ENCODE measurements at places on chromosomes 16 and 17. TPM values are rescaled to one million over a fixed set of nuclear protein-coding genes. Genes with fewer than 3 reads are reported as not detected.

NME3 gene
- 64.4 TPM for total RNA-seq

FBXW10B gene
- total RNA-seq: not detected

CCL3 gene
- total RNA-seq: not detected

ATP6V0C gene
- 17.4 TPM for total RNA-seq

YWHAE gene
- 311 TPM for total RNA-seq

MC1R gene
- 20.1 TPM for total RNA-seq

CD19 gene
- 0.10 TPM for total RNA-seq

NTN3 gene
- total RNA-seq: 4.4 TPM

CEP295NL gene
- 0.37 TPM for total RNA-seq

VAT1L gene
- not detected for total RNA-seq

CA10 gene
- not detected for total RNA-seq

DNA sequence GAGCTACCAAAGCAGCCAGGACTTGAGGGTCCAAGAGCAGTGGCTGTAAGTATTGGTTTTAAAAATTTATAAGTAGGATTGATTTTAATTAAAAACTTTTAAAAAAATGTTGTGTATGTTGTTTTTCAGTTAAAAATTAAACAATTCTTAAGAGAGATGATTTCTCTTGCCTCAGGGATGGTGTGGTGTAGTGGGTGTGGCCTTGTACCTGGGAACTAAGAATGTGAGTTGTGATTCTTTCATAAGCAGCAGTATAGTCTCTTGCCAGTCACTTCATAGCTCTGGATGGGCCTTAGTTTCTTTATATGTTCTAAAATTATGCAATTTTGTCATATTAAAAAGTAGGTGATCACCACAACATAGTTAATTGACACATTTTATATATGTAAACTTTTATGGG lies 99.5 kb downstream of the FTO start:
- DNase-seq: no peak

GRCh38 chr17:81722184-81723120 lies 10.4 kb downstream of the SLC25A10 start:
- DNase-seq: no peak

DNA sequence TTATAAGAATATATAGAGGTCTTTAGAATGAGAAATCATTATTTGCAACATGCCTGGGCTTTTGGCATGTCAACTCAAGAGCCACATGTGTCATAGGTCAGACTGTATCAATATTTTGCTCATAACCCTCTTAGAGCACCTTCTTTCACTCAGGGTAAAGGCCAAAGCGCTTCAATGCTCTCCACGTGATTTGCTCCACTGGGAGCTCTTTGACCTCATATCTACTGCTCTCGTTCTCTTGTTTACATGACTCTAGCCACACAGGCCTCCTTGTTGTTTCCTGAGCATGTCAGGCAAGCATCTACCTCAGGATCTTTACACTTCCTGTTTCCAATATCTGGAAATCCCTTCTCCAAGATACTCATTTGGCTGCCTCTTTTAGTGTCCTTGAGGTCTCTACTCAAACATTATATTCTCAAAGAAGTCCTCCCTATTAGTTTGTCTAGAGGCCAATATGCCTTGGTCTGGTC lies 148.4 kb downstream of the TOX3 start:
- DNase-seq: no peak

DNA sequence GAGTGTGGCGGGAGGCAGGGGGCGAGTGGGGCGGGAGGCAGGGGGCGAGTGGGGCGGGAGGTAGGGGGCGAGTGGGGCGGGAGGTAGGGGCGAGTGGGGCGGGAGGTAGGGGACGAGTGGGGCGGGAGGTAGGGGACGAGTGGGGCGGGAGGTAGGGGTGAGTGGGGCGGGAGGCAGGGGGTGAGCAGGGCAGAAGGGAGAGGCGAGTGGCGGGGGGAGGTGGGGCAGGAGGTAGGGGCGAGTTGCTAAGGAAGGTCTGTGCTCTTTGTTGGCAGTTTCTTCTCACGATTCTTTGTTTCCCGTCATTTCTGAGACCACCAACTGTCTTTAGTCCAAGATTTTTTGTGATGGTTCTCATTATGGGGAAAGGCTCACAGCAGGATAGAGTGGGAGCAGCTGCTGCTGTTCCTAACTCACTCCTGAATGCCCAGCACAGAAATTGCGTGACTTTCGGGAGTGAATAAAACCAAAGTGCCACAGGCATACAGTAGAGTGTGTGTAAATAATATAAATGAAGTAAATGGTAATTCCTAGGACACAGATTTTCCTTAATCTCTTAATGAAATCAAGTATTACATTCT lies 44.7 kb downstream of the COG7 start:
- DNase-seq: no peak

- DNase-seq: no peak
Measured at GRCh38 chr17:21467739-21468490, 91.8 kb downstream of the KCNJ12 start.

DNA sequence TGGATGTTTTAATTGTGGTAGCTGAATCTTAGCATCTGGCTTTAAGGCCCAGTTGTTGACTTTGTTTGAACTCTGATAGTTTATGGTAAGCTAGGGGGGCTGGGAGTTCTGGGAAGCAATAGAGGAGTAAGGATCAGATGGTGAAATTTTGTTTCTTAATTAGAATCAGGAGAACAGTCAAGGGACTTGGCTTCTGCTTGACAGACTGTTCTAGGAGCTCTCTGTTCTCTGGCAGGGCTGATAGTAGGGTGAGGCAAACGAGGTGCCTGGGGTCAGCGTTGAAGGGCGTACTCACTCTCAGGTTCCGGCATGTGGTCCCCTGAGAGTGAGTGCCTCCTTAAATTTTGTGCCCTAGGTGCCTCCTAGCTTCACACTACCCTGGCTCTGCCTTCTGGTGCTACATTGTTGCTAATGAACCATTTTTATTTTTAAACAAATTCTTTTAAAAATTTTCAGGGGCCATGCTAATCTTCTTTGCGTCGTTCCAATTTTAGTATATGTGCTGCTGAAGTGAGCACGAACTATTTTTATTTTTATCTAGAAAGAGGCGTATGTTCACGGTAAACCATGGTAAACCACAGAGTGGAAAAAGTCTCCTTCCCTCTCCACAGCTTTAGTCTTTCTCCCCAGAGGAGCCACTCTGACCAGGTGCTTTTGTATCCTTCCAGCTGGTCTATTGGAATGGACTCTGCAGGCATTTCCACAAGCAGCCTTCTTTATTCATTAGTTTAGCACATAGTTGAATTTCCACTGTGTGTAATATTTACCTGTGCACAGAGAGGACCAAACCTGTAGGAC lies 19.7 kb downstream of the SLC7A6 start:
- DNase-seq: no peak

- DNase-seq: no peak
Measured at GRCh38 chr17:27868565-27868964, 24.6 kb downstream of the LYRM9 start.

GRCh38 chr16:31099860-31100638 lies 5.5 kb upstream of the VKORC1 start:
- DNase-seq: no peak

DNA sequence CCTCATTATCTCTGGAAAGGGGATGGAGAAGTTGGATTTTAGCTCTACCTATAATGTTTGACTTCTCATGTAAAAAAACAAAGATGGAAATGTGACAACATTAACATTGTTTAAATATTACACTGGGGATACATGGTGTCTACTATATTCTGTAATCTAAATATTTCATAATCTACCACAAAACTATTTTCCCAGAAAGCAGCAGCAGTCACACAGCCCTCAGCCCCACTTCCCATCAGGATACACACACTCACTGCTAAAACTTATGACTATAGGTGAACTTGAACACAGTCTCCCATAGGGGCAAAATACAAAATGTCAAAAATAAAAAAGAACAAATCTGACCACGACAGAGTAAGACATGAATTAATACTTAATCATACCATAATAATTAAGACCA lies 95.7 kb downstream of the KANSL1 start:
- no peak for DNase-seq

DNA sequence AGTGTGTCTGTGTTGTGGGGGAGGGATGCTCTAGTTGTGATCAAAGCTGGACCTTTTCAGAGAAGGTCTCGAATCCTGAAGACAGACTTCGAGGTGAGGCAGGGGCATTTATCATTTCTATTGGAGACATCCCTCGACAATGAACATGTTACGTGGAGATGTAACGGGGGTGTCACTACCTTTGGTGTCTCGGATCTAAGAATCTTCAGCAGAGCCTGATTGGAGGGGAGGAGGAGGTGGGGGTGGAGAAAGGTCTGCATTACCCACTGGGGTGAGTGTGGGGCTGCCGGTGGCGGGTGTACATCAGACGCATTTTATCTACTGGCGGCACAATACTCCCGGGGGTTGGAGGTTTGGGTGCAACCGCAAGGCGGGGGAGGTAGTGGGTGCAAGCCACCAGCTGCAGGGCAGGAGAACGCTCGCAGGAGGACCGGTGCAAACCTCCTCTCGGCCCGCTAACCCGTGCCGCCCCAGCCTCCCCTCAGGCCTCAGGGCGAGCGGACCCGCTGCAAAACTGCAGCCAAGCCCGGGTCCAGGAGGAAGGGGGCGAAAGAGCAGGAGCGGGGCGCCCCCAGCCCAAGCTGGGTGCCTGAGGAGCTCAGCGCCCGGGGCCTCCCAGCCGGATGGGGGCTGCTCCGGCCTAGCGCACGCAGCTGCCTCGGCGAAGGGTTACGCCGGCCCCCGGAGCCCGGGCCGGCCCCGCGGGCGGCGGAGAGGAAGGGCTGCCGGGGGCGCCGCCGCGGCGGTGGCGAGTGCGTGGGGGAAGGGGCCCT lies 735 bp downstream of the ZNF652 start:
- DNase-seq: peak; percentile 64

DNA sequence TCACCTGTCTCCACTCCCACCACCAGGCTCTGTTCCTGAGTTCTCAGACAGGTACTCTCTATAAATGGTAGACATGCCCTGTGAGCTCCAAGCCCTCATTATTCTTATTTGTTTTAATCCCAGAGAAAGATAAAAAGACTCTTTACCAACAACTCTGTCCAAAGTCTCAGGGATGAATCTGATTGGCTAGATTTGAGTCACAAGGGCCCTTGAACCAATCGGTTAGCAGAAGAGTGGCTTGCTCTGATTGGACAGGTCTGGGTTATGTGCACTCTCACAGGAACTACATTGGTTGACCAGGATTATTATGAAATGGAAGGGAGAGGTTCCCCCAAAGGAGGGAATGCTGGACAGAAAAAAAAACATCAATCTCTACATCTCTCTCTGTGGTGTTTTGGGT lies 7.5 kb downstream of the COTL1 start:
- no peak for DNase-seq

DNA sequence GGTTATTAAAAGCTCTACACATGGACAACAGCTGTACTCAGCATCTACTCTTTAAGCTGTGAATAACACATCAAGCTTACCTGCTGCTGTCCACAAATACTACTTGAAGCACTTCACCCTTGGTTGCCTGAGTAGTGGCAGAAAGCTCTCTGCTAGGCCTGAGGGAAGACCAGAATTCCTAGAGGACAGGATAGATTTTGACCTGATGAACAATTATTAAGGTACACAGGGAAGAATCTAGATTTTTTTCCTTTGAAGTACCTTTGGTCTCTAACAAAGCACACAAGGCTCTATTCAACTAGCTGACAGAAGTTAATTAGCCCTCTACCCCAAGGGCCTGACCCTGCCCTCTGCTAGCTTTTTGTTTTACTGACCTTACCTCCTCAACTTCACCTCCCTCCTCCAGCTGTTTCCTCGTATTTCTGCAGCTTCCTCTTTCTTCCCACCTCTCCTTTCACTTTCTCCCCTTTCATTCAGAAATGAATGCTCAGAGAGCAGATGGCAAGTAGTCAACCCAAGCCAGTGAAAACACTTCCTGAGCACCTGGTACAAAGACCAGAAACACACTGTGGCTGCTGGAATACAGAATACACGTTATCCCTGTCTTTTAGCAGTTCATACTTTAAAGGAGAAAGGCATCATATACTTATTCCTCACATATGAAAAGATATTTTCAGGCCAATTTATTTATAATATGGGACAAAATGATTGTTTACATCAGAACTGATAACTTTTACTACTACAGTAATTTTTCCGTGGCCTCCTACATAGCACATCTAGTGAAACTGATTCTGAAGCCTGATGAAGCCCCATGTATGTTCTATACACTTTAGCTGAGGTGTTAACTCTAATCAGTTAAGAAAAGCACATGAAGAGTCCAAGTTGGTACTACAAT lies 5.7 kb upstream of the VEZF1 start:
- no peak for DNase-seq

GRCh38 chr17:44146375-44147346 lies 4.9 kb downstream of the HROB start:
- no peak for DNase-seq

DNA sequence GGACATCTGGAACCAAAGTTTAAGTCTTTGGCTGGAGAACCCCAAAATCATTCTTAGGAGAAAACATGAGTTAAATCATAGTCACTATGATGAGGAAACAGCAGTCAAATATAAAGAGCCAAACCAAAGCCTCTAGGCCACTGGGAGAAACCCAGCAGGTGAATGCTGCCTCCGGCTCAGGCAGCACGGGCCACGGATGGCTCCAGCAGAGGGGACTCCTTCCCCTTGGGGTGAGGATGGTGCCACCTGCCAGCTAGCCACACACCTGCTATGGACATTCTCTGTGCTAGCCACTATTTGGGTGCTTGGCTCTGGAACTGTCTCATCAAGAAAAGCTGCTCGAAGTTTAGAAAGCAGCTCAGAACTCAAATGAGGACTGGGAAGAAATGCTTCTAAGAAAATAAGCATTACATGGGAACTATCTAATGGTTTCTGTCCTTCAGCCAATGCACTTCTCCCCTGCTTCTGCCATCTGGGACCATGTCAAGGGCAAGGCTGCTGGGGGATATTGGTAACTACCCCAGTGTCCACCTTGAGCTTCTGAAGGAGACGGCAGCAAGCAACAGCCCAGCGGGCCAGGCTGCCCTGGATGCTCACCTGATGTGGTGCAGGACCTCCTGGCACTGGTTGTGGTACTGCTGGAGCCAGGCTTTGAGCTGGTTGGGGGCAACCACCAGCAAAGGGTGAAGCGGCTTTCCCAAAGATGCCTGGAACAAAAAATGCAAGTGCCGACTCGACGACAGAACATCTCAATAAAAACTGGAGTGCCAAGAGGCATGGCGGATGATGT lies 22.5 kb downstream of the ELAC2 start:
- DNase-seq: no peak

- no peak for DNase-seq
Measured at GRCh38 chr17:10270258-10270657, 71.9 kb upstream of the GAS7 start.

DNA sequence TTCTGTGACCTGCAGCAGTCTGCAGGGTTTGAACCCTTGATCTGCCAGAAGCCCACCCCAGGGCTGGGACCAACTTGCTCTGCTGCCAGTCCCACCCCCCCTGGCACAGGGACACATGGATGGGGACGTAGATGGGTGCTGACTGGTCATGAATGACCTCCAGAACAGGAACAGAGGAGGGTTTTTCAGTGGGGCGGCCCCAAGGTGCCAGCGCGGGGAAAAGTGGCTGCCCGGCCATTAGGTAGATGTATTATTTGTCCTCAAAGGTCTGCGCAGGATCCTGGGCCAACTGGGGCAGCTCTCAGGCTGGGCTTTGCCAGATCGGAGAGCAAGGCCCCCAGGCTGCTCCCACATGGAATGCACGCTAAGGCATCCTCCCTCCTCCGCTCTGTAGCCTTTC lies 265.2 kb upstream of the TNRC6C start:
- DNase-seq: no peak

- DNase-seq: peak; percentile 30
Measured at GRCh38 chr16:83967838-83968305, at the start of gene NECAB2. TSS of gene NECAB2 (plus strand) at chr16:83968244. CDS start at chr16:83968649, 405 bp downstream.

- peak; percentile 49 for DNase-seq
Measured at GRCh38 chr17:48804936-48805411, 12.1 kb downstream of the TTLL6 start.

GRCh38 chr17:83083368-83084201 lies 4.2 kb downstream of the METRNL start:
- DNase-seq: no peak

All from G401 (cell line).